Heart left ventricle (tissue), 16 donors: ENCODE measurements at places on chromosomes 6 and 20.

GRCh38 chr6:64064919-64065318 is 429.3 kb downstream of the PHF3 start:
- DNase-seq, result no peak

DNA sequence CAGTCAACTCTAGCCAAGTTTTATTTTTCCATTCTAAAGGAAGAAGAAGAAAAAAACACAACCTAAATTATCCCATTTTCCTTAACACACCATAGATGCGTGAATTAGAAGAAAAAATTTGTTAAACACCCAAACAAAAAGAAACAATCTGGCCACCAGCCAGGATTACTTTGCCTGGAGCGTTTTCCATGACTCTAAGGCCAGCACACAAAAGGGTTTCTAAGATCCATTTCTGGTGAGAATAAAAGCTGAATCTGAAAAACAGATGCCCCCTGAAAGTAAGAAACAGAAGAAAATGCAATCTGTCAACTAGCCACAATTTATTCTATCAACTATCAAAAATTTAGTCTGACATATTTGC is 267.2 kb upstream of the SULF2 start:
- no peak for DNase-seq

DNA sequence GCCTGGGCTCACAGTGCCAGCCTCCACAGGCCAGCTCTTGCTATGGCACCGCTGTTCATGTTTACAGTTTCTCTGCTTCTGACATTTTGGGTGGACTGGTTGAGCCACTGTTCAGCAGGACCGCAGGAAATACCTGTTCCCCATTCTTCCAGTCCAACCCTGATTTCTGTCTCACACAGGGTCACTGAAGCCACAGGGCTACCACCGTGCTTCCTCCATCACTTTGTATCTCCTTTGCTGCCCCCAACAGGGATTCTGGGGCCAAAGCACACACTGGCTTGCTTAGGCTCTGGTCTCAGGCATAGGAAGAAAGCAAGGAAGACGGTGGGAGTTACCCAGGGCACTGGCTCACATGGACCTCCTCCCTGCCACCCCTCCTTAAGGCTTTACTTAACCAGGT is 164.5 kb downstream of the UNC5CL start:
- no peak for DNase-seq

DNA sequence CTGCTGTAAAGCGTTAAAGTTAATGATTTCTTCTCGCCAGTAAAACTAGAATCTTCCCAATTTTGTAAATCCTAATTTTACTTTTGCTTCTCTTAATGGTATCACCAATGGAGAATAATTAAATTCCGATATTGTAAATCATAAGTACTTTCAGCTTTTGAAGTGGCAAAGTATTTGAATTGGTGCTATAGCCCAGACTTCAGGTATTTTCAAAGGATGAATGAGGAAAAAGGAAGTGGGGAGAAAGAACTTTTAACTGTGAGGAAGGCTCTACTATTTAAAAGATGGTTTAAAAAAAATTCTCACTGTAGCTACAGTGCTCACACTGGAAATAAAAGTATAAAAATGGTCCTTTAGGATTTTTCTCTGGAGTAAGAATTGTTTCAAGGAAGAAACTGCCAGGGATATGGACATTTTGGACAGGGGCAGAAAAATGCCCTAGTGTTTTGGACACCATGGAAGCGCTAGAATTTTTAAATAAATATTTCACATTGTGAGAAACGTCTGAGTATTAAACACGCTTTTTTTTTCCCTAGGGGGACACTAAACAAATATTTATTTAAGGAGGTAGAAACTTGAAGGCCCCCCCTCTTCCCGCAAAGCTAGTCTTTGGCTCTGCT is 1.3 kb upstream of the TAB2 start:
- DNase-seq, result no peak

- no peak for DNase-seq
These were observed 9.0 kb downstream of the MYO6 start for GRCh38 chr6:75758061-75758460.

DNA sequence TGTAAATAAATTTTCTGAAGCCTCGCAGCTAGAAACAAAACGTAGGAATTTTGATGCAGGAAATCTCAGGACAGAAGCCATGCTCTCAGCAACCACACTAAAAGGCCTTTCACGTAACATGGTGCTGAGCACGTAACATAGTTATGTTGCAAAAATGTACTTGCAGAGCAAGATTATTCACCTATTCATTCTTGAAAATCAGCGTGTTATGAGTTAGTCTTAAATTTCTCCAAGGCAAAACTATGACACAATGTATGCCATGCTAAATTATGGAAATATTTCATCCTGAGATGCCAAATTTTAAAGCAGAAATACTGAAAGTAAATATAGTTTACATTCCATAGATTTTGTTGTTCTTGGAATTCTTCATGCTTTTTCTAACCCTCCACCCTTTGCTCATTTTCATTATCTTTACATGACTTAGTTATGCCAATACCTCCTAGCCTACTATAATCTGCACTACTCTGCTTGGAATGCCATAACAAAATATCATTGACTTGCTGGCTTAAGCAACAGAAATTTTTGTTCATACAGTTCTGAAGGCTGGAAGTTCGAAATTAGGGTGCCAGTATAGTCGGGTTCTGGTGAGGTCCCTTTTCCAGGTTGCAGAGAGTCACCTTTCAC is 179.8 kb upstream of the BMP5 start:
- no peak for DNase-seq

DNA sequence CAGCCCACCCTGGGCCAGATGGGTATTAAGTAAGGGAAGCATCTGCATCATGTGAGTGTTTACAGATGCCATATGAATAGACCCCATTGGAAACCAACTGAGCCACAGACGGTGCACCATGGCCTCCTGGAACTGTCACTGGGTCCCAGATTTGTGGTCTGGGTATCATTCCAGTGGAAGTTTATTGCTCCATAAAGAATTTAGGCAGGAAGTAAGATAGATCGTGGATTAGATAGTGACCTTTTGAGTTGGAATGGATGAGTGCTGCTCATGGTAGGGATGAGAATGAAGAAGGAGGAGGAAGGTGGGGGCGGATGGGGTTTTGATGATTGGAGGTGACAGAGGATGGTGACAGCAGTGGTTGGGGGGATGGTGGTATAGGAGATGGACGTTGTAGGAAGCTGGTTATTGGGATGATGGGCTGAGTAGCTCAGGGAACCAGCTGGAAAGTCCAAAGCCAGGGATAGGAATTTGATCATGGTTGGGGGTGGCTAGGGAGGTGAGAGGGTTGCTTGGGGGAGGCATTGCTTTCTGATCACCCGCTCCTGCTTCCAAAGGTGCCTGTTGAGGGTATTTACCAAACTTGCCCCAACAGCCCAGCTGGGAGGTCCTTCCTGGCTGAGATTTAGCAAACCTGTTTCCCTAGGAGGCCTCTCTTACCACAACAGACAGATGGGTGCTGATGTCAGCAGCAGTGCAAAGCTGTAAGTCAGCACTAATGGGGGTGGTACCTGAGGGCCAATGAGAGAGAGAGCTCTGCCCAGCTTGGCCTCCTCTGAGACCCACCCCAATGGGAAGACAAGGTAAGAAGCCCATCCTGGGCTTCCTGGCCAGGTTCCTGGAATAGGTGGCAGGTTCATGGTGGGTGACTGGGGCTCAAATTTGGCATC is 78.0 kb downstream of the VEGFA start:
- DNase-seq, result no peak

DNA sequence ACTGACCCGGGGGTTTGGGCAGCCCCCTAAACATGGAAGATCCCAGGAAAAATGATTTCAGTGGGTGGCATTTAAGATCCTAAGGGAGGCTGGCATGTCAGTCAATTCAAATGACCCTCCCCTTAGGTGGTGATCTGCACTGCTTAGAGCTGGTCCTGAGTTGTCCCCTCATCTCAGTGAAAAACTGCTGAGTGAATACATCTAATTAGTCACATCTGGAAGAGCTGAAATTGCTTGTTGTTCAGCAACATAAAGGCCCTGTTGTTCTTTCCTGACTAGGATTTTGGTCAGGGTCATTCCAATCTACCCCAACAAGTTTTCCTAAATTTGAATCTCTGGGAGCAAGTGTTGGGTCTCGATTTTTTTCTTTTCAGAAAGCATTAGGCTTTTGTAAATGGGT is 126.4 kb downstream of the LCA5 start:
- DNase-seq, result no peak

- DNase-seq, result no peak
These were observed 32.8 kb downstream of the HS3ST5 start for GRCh38 chr6:114310053-114310452.

- no peak for DNase-seq
These were observed 54.8 kb upstream of the AKIRIN2 start for GRCh38 chr6:87756858-87757257.

- DNase-seq, result no peak
These were observed at the start of gene TREML4 for GRCh38 chr6:41228096-41228495. TSS of gene TREML4 (plus strand) at chr6:41228349. CDS start at chr6:41228428, 79 bp downstream.

- no peak for DNase-seq
These were observed 34.2 kb downstream of the DTNBP1 start for GRCh38 chr6:15628499-15629131.

DNA sequence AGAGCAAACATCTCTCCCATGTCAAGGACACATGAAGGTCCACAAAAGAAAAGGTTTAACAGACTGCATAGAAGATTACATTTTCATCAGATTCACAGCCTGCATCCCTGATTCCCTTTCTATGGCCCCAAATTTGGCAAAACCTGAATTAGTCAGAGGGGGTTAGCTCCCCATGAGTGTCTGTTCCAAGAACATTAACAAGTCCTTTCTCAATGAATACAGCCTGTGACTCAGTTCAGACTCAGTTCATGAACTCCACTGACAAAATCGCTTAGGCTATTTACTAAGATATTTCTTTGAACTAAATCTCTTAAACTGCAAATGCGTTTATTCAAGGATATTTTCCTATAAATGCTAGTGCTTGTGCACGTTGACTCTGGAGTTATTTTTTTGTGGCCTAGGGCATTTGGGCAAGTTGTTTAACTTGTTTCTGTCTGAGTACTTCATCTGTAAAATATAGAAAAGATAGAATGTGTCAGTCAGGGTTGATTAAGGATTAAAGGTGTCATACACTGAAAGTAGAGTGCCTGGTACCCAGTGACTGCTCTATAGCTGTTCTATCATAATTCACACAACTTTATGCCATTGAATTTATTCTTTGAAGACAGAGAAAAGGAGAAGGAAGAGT is 422.6 kb downstream of the HTR1B start:
- no peak for DNase-seq

DNA sequence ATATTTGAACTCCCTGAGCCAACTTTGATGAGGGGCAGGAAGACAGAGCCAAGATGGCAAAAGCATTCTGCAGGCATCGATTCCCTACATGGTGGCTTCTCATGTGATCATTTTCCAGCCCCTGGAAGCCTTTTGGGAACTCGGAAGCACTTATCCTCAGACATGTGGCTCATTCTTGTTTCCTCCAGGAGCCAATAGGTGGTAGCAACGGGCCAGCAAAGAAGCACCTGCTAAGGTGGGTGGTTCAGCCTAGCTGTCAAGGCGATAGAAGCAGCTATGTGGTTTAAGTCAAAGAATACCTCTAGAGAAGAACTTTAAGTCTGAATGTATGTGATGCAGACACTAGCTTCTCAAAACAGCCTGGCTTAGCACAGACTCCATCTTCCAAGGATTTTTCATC is 64.9 kb upstream of the PAX1 start:
- DNase-seq, result no peak

GRCh38 chr6:41441598-41442351 is 104.4 kb upstream of the FOXP4 start:
- DNase-seq, result no peak

- DNase-seq, result no peak
These were observed 71.0 kb downstream of the PLAGL1 start for GRCh38 chr6:143936778-143937667.

DNA sequence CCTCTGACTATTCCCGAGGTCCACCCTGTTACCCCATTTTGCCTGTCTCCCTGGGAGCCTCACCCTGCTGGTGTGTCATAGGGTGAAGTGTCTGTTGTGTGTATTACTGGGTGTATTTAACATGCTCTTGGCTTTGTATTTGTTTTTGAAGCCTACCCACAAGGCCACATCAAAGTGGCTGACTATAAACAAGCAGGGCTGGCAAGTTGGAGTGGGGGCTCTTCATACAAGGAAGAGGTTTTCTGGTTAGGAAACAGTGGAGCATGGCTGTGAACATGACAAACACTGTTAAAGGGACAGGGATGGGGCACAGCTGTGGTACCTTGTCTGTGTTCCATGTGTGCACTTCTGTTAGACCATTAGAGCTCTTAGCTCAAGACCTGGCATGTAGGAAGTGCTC is 26.3 kb downstream of the HECA start:
- no peak for DNase-seq

DNA sequence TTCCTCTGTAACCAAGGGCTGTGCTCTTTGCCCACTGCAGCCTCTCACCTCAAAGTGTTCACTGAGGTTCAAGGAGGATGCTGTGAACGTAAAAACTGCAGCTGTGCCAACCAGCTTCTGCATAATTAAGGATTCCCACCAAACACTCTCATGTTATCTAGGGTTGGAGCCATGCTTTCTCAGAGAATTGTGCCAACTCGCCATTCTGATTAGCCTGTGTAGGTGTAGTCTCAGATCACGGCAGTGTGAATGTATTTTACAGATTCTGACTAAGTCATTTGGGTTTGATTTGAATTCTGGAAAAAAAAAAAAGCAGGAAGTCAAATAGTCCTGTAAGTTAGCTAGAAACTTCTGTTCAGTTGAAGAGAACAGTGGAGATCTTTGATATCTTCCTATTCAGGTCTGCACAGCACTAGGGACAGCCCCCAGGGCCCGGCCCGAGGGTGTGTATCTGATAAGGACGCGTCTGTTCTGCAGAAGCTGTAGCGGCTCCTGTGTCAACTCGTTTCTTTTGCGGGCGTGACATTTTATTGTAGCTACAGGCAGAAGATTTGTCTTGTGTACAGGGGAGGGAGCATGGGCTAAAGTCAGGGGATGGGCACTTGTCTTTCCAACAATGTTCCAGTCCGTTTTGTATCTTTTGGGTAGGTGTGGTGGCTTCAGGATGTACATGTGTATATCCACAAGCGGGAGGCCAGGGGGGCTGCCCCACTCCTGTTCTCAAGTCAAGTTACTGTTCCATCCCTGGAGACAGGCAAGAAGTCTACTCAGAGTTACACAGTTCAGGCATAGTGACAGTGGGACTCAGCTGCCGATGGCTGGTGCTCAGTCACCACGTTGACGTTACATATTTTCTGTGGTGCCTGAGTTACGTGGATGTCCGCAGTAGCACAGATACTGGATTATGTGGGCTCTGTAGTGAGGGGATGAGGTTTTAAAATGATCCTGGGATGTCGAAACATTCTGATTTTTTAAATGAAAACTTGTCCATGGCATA is 12.4 kb downstream of the IRF4 start:
- DNase-seq, result no peak
